ENCODE measurements at places on chromosomes 12 and 14.
A peak's percentile ranks its signal among the peaks of the same experiment; 100 is the strongest.

DNA sequence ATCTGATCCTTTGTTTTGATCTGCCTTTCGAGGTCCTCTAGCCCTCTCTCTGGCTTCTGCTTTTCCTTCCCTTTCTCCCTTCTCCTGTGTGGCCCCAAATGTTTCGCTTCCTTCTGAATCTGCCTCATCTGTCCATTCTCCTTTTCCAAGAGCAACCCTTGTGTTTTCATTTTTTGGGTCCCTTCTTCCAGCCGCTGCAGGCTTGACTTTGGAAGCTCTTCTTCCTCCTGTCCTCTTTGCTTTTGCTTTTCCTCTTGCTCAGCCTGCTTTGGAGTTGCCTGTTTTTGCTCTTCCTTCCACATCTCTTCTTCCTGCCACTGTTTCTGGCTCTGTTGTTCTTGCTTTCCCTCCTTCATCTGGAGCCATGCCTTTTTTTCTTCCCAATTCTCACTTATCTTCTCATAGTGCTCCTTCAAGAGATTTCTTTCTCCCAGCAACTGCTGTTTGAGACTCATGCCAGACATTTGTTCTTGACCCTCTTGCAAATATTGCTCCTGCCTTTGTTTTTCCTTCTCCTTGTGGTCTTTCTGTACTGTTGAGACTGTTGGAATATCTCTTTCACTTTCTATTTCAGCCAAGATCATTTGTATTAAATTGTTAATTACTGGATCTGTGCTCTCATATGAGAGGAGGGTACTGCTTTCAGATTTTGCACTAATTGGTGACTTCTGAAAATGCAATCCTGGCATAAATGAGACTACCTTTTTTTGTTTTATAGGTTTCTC, 42.4 kb downstream of the FAM186A start:
- DNase-seq = no peak

- no peak for DNase-seq
Observed at GRCh38 chr14:102778338-102779083, 1.3 kb downstream of the TRAF3 start.

DNA sequence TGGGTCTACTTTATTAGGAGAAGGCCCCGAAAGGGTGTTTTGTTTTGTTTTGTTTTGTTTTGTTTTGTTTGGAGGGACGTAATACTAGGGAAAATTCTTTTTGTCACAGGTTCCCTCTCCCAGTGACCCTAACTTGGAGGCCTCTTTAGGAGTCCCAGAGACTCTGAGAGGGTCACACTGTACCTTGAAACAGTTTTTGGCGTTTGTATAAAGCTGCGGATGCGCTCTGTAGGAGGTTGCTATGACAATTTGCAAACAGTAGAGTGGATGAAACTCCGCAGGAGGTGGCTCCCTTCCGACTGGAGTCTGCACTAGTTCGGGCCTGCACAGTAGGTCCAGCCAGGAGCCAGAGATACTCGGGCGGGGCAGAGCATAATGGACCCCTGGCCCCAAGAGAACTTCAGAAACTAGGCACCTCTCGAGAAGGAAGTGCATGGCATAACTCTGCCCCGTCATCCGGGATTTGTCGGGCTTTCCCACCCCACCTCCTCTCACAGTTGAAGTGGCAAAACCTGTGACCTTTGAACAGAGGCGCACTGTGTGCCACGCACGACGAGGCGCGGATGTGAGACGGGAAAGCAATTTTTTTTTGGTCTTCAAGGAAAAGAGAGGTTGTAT, 1.3 kb upstream of the DYRK2 start:
- DNase-seq = no peak

DNA sequence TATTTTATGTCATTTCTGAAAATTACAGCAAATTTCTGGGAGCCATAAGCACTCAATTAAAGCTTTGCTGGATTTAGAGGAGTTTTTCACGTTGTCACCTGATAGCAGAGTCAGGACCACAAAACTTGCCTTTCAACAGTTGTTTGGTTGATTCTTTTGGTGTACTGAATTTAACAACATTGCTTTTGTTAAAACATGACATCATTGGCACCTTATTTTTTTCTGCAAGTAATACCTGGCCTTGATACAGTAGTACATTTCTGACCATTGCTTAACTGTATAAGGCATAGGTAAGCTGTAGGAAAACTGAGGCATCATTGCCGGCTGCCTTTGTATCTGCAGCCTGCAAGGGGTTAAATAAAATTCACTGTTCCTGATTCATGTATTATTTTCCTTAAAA, 4.5 kb upstream of the BCL11B start:
- DNase-seq = no peak

- DNase-seq = no peak
Observed at GRCh38 chr12:6697584-6698351, 2.8 kb downstream of the PIANP start.

DNA sequence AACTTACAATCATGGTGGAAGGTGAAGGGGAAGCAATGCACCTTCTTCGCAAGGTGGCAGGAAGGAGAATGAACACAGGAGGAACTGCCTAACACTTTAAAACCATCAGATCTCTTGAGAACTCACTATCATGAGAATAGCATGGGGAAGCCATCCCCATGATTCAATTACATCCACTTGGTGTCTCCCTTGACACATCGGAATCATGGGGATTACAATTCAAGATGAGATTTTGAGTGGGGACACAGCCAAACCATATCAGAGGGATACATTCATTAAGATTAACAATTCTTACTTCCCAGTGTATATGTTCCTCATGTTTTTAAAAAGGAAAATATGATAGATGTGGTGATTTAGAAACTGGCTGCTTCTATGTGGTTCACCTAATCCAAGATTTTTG, 117.9 kb downstream of the PDE3A start:
- DNase-seq = no peak

GRCh38 chr14:20769421-20769820, 1.2 kb downstream of the EDDM3B start:
- no peak for DNase-seq

DNA sequence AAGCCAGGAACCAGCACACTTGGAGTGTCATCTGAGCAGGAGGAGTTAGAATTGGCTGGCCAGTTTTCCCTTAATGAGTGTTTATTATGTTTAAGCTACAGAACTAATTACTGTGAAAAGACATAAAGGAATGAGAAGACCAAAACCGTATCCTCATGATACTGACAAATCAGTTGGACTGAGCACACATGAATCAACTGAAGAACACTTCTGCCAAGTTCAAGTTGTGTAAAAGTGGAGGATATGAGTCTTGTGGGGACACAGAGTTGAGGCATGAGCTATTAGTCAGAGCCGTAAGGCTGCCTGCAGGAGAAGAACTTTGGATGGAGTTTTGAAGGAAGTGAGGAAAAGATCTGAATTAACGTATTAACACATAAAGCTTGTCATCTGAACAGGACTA, 43.1 kb downstream of the HMGA2 start:
- DNase-seq = no peak

GRCh38 chr12:1474574-1475153, 119.7 kb downstream of the FBXL14 start:
- peak; percentile 30 for DNase-seq

GRCh38 chr12:31574803-31575575, 15.9 kb downstream of the DENND5B start:
- no peak for DNase-seq

DNA sequence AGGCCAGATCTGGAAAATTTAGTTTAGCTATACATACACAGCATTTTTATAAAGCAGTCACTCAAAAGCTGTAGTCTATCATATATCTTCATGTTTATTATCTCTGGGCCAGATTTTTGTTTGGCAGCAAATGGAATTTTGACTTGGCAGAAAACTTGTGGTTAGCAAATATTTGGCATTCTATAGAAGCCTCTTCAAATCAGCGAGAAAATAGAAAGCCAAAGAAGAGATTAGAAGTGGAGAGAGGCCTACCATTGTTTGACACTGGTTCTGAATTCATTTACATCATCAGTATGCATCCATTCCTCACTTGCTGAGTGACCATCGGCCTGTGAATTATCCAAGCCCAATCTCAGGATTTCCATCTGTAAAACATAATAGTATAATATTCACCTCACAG, 1077.6 kb downstream of the GALC start:
- no peak for DNase-seq

DNA sequence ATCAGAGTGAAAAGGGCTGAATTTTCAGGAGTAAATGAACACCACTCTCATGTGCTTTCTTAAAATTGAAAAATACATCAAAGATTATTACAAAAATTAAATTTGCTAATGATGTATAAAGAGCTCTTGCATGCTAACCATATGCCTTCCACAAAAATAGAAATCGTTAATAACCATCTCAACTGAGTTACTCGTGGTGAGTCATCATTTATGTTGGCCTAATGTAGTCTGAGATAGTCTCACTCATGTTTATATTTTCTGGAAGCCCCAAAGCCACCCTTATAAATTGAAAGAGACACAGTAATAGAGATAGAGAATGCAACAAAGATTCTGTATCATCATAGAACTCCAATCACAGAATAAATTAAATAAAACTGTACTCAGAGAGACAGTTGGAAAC, 131.2 kb downstream of the KCNH5 start:
- no peak for DNase-seq

- no peak for DNase-seq
Observed at GRCh38 chr14:30240018-30240417, 312.4 kb upstream of the PRKD1 start.

DNA sequence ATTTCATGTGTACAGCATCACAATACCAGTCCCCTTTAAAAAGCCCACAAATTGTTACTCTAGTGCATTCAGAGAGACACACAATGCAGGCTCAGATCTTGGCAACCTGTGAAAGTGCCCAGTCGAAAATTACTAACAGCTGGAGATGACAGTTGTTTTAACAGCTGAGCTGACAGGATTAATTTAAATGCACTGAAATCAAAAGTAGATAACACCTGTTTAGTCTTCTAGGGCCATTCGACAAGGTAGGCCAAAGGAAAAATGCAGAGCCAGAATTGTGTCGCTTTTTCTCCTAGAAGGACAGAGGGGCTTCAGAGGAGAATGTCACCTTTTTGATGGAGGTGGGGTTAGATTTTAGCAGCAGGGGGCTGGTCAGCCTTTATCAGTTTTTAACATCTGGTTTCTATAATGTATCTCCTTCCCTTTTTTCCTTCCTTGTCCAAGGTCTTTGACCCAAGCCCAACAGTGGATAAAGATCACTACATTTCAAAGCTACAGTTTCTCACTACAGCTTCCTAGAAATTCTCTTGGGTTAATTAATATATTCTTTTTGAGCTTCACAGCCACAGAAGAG, 139.1 kb downstream of the SOX5 start:
- no peak for DNase-seq

DNA sequence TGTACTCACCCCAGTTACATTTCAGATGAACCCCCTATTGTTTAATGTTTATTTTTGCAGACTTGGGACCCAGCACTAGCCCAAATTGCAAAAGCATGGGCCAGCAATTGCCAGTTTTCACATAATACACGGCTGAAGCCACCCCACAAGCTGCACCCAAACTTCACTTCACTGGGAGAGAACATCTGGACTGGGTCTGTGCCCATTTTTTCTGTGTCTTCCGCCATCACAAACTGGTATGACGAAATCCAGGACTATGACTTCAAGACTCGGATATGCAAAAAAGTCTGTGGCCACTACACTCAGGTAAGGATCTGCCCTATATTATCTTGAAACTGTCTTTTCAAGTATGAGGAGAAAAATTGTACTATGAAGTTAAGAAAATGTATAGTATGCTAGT, 1.2 kb downstream of the GLIPR1 start:
- DNase-seq = no peak

DNA sequence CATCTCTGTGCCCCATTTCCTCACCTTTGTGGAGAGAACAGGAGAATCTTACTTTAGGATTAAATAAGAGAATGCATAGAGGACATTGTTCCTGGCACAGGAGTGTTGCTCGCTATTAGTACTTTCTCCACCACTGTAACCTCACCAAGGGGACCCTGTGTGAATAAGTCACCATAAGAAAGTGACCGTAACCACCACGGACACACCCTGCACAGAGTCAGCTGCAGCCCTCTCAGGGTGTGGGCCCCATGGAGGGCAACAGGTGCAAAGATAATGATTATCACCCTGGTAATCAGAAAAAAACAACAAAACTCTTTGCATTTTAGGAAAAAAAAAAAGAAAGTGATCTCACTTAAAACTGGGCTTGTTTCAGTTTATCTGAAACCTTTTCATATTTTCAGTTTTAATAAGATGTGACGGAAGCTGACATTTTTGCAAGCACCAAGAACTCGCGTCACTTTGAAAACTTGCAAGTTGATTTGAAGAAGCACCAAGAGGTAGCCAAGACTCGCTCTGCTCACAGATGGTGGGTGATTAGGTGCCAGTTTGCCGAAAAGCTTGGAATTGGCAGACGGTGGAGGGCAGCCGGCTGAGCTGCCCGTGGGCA, 87.0 kb upstream of the VRK1 start:
- no peak for DNase-seq

DNA sequence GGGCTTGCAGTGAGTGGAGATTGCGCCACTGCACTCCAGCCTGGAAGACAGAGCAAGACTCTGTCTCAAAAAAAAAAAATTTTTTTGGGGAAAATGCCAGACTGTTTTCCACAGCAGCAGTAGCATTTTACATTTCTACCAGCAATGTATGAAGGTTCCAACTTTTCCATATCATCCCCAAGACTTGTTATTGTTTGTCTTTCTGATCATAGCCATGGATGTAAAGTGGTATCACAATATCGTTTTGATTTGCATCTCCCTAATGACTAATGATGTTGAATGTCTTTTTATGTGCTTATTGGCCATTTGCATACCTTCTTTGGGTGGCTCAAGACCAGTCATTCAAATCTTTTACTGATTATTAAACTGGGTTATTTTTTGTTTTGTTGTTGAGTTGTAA, 63.7 kb downstream of the NTN4 start:
- no peak for DNase-seq

- no peak for DNase-seq
Observed at GRCh38 chr14:57607086-57607485, 113.4 kb upstream of the CCDC198 start.

DNA sequence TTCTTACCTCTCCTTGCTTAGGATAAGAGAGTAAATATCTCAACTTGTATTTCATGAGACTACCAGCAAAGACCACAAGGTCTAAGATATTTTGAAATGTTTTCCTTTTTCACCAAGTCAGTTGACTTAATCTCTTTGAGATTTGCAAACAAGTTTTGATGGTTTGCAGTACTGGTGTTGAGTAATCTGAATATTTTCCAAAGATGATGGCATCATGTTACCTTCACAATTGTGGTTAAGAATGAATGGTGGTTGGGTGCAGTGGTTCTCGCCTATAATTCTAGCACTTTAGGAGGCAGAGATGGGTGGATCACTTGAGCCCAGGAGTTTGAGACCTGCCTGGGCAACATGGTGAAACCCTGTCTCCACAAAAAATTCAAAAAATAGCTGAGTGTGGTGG, 225.7 kb downstream of the TMTC2 start:
- DNase-seq = no peak

- DNase-seq = no peak
Observed at GRCh38 chr12:87246726-87247125, 782.5 kb downstream of the C12orf50 start.

DNA sequence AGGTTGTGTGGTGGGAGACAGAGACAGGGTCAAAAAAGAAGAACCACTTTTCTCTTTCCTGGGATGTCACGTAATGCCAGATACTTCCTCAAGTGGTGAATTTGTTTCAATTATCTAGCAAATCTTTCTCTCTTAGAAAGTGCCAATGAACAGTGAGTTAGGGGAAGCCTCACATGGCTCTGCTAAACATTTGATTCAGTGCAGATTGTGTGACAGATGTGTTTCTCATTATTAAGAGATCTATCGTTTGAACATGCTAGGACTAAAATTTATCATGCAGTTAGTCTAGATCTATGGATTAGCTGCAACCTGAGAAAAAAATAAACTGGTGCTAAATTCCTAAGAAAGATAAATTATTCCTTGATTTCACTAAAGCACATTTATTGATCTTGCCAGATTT, 247.8 kb downstream of the MDGA2 start:
- DNase-seq = no peak

GRCh38 chr12:98352835-98353234, 162.6 kb upstream of the TMPO start:
- no peak for DNase-seq

Data from pulmonary artery endothelial cell (primary cell).